ENCODE measurements at places on chromosomes 11 and 22. TPM values are rescaled to one million over a fixed set of nuclear protein-coding genes. Genes with fewer than 3 reads are reported as not detected.

- H3K27ac ChIP-seq, result no peak overlapping the region
- no peaks in the 10 kb centered on the region for H3K36me3 ChIP-seq
- H3K4me3 ChIP-seq, result no peak overlapping the region
- H3K4me1 ChIP-seq, result no peaks in the 10 kb centered on the region
- H3K27me3 ChIP-seq, result peaks cover 25% of the 10 kb centered on the region
These were observed 319.3 kb upstream of the B3GAT1 start for GRCh38 chr11:134731213-134731961.

DNA sequence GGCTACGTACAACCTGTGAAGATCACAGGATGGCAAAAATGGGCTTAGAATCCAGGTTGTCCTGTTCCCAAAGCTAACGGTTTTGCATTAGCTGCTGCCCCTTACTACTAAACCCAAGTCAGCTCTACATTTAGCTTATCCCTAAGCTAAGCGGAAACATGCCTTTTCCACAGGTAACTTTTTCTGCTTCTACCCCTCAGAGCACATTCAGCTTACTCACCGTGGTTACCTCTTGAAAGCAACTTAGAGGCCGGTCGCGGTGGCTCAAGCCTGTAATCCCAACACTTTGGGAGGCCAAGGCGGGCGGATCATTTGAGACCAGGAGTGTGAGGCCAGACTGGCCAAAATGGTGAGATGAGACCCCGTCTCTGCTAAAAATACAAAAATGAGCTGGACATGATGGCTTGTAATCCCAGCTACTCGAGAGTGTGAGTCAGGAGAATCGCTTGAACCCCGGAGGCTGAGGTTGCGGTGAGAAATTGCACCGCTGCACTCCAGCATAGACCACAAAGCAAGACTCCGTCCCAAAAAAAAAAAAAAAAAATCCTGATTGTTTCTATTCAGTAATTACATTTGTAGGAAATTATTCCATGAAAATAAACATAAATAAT lies 790 bp upstream of the TMEM41B start:
- H3K36me3 ChIP-seq, result no peaks in the 10 kb centered on the region
- peak overlapping the region; percentile 91 for H3K27ac ChIP-seq
- peaks cover 52% of the 10 kb centered on the region for H3K4me1 ChIP-seq
- no peaks in the 10 kb centered on the region for H3K27me3 ChIP-seq
- peak overlapping the region; percentile 91 for H3K4me3 ChIP-seq

- no peak overlapping the region for H3K4me3 ChIP-seq
- no peaks in the 10 kb centered on the region for H3K27me3 ChIP-seq
- H3K27ac ChIP-seq, result peak overlapping the region; percentile 88
- peaks cover 4% of the 10 kb centered on the region for H3K36me3 ChIP-seq
- peaks cover 4% of the 10 kb centered on the region for H3K4me1 ChIP-seq
These were observed 14.2 kb downstream of the PEX26 start for GRCh38 chr22:18091916-18092526.

GRCh38 chr11:66509131-66509561 lies 1.3 kb upstream of the BBS1 start:
- no peaks in the 10 kb centered on the region for H3K27me3 ChIP-seq
- H3K4me1 ChIP-seq, result peaks cover 21% of the 10 kb centered on the region
- no peak for DNase-seq
- H3K36me3 ChIP-seq, result no peaks in the 10 kb centered on the region
- H3K4me3 ChIP-seq, result no peak overlapping the region

The LSP1 gene
- 7.2 TPM for polyA plus RNA-seq

DNA sequence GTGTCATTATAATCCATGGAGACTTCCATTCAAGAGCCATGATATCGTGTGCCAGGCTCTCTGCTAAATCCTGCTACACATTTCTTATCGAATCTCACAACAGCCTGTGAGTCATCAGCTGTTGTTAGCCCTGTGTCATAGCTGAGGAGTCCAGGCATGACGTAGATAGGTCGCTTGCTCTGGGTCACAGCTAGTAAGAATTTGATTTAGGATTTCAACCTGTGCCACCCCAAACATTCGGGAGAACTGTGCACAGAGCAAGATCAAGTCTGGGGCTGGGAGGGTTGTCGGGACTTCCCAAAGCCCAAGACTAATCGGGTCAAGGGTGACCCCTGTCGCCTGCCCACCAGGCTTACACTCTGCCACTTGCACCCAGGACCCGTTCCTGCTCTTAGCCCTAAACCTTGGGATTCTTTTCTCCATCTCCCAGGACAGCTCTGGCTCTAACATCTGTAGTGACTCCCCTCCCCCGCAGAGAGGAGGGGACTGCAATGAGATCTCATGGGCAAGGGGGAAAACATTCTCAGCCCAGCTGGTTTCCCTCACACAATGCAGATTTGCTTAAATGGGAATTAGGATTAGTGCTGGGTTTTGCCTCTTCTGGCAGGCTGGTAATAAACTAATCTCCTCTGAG lies 34.3 kb downstream of the TSPAN18 start:
- H3K27me3 ChIP-seq, result no peaks in the 10 kb centered on the region
- H3K4me3 ChIP-seq, result no peak overlapping the region
- DNase-seq, result peak; percentile 51
- H3K27ac ChIP-seq, result no peak overlapping the region

The DDX17 gene
- 751 TPM for polyA plus RNA-seq

DNA sequence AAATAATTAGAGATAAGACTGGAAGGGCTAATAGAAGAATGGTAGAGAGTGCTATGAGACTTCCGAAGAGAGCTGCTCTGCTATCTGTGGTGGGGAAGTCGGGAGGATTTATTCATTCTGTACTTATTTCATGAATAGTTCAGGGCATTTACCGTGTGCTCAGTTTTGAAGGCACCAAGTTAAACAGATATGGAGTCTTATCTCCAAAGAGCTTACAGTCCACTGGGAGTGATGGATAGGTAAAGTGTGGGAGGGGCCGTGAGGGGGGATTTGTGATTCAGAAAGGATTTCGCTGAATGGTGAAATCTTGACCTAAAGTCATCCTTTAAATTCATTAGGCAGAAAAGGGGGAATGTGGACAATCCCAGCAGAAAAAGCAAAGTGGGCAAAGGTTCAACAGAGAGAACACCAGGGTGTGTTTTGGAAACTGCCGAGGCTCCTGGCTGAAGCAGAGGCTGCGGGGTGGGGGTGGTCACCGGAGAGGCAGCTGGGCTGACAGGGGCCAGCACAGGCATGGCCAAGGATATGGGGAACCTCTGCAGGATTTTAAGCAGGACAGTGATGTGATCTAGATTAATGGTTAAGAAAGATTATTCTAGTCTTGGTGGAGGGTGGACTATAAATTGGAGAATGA lies 91.2 kb downstream of the UBASH3B start:
- H3K27me3 ChIP-seq, result no peaks in the 10 kb centered on the region
- no peak overlapping the region for H3K27ac ChIP-seq

- no peaks in the 10 kb centered on the region for H3K4me1 ChIP-seq
- no peak overlapping the region for H3K4me3 ChIP-seq
- no peak overlapping the region for H3K27ac ChIP-seq
- H3K36me3 ChIP-seq, result no peaks in the 10 kb centered on the region
- no peaks in the 10 kb centered on the region for H3K27me3 ChIP-seq
These were observed 1.5 kb upstream of the MMP20 start for GRCh38 chr11:102626676-102627075.

GRCh38 chr11:35151683-35152280 lies 12.8 kb downstream of the CD44 start:
- H3K36me3 ChIP-seq, result peaks cover 45% of the 10 kb centered on the region
- H3K4me1 ChIP-seq, result peaks cover 16% of the 10 kb centered on the region
- DNase-seq, result no peak
- peak overlapping the region; percentile 1 for H3K27ac ChIP-seq
